ENCODE measurements at places on chromosomes 2 and 18.

DNA sequence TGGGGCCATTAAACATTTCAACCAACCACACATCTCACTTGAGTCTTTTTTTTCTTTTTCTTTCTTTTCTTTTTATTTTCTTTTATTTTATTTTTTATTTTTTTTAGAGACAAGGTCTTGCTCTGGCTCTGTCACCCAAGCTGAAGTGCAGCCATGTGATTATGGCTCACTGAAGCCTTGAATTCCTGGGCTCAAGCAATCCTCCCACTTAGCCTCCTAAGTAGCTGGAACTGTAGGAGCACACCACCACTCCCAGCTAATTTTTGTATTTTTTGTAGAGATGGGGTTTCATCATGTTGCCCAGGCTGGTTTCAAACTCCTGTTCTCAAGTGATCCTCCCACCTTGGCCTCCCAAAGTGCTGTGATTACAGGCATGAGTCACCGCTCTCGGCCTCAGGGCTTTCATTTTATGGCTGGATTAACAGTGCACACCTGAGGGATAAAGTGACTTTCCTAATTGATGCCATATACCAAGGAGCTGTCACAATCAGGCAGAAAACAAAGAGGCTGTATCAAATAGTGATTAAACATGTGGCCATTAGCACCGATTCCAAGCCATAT is 21.5 kb downstream of the KIAA2012 start:
- no peak for DNase-seq

DNA sequence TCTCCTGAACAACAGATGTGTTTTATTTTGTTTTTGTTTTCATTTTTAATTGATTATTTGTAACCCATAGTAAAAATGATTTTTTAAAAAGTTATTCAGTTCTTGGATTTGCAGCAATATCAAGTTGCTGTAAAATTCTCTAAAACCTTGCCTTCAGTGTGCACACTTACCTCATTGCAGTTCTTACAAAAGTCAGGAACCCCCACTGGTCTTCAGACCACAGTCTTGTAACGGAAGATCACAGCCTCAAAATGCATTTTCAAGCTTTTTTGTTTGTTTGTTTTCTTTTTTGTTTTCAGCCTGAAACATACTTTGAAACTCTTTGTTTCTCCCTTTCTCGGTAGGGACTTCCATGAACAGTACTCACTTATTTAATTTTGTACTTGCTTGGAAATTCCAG is 1012.8 kb upstream of the GYPC start:
- no peak for DNase-seq

DNA sequence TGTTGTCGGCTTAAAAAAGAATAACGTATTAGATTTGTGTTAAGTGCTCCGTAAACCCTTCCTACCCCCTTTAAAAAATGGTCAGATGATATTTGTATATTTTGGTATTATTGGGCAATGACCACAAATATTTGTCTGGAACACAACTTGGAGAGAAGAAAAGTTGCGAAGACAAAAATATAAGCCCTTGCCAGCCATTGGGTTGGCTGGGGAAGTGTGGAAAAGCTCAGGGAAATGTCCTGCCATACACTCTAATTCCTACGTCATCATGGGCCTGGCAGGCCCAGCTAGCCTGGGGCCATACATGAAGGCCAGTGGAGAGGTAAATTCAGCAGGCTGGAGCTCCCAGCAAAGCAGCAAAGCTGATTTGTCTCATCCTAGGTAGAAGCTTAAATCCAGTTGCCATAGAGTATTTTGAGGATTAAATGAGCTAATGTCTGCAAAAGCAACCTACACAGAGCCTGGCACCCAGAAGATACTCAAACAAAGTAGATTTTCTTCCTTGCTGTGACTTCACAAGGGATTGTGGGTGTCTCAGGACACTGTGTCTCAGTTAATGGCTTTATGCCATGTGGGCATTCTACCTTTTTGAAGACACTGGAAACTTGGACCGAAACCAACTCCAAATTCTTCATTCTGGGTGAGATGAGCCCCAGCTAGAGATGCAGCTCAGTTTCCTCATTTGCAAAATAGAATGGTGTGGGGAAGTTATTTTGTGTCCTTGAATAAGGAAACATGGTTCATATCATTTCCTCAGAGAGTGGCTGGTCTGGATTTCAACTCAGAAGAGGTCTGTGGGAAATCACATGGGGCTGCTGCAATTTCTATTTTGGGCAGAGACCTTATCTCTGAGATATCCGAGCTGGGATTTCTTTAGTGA is 87.9 kb upstream of the MAP4K3 start:
- no peak for DNase-seq

GRCh38 chr2:51673628-51674027 is 641.7 kb upstream of the NRXN1 start:
- no peak for DNase-seq

DNA sequence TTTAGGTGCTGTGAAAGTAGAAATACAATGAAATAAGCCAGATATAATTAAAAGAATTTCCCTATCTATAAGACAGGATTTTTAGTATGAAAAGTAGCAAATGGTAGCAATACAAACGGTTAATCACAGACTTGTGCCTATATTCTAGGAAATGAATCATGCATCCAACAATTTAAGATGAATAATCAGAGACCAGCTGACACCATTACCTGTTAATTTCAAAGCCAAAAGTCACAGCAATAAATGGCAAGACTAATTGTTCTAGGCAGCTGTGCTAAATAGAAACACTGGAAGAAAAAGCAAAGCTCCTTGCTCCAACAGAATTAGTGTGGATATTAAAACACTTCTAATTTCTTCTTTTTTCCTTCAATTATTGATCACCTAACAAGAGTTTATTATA is 35.1 kb upstream of the MPP4 start:
- no peak for DNase-seq

DNA sequence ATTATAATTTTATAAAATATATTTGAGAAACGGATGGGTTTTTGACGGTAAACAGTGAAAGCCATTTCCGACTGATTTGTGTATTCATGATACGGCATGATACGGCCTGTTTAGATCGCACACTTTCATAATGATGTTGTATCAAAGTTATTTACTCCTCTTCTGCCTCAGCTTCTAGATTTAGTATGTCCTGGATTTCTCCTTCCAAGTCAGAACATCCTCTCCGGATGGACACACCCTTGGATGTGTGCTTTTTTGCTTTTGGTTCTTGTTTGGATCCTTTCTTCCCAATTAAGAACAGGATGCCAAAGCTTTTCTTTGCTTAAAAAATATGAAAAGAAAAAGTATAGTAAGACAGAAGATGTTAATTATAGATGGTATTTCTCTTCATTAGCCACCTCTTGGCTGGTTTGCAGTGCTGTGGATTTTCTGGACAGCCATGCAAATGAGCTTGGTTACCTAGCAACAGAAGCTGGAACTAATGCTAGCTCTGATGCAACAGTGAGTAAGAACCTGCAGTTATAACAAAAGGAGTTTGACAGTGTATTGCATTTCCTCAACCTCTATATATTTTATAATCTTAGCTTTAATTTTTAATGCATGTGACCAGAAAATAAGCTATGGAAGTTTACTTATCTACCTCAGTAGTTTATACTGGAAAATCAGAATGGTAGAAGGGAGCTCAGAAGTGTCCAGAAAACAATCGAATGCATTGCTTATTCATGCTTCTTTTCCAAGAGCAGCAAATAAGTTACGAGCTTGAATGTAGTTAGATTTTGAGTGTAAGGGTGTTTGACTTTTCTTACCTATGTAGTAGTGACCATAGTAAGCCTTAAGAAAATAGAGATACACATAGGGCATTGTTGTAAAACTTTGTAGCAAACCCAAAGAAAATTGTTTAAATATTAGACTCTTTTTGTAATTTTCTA is 27.9 kb downstream of the RMND5A start:
- no peak for DNase-seq

DNA sequence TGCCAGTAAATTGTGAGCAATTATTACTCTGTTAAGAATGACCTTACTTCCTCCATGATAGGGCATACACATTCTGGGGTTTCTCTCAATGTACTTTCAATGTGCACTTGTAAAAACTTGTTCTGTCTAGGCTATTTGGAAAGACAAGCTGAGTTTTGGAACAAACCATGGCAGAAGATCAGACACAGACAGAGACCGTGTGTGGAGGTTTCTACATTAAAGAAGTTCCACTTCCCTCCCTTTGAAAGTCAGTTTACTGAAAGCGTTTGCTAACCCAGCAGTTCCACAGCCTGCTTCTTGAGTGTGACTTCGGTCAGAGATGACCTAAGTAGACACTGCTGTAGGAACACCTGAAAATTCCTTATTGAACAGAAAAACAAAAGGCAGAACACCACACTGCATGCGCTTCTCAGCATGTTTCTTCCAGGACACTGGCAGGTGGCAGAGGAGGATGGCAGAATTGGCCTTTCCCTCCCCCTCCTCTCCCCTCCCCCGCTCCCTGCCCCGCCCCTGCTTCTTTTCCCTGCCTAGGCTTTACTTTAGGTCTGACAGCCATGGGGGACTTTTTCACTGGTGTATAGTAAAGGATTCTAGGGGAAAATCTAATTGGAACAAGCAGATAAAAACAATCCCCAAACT is 109.8 kb downstream of the NOL10 start:
- DNase-seq: no peak

GRCh38 chr18:23032030-23032582 is 99.0 kb downstream of the RBBP8 start:
- no peak for DNase-seq

DNA sequence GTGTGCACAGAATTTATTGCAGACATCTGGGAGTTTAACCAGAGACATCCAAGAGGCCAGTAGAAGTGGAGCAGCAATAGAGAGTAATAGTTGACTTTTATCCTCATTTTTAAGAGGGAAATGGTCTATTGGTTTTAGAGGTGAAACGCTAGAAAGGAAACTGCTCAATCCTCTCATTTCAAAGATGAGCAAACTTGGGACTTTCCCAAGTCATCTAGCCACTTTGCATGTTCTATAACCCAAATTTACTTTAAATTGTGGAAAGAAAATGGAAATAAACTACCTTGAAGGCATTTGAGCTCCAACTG is 601.7 kb downstream of the ARHGAP15 start:
- no peak for DNase-seq

DNA sequence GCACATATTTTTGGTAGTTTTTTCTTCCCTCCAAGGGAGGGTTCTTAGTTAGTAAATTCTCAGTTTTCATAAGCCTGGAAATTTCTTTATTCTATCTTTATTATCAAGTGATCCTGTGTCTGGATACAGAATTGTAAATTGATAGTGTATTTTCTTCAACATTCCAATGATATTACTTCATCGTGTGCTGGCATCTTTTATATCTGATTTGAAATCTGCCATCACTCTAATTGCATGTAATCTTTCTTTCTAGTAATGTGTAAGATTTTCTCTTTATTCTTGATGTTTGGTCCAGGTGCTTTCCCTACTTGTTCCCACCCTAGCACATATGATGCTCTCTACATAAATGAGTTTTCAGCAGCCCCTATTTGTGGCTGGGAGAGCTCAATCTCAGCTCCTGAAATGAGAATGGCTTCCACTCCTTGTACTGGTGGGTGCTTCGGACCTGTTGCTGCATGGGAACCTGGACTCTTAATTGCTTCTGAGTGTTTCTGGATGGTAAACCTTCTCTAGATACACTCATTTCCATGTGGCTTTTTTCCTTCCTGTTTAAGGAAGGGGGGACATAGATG is 102.7 kb downstream of the SMIM21 start:
- no peak for DNase-seq

- DNase-seq: no peak
Measured at GRCh38 chr2:180931841-180932240, 48.6 kb upstream of the UBE2E3 start.

DNA sequence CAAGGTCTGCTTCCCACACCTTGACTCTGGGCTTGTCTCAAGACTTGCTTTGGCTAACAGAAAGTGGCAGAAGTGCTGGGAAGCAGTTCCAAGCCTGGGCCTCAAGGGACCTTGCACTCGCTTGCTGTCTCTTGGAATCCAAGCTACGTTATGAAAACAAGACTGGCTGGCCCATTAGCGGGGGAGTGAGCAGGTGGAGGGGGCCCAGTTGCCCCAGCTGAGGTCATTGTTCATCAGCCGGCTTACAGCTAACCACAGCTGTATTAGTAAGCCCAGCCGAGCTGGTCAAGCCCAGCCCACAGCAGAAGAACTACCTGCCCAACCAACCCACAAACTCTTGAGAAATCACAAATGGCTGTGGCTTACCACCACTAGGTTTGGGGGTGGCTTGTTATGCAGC is 63.1 kb downstream of the MARCO start:
- DNase-seq: no peak

GRCh38 chr18:36889321-36889720 is 60.4 kb downstream of the KIAA1328 start:
- DNase-seq: no peak

- DNase-seq: no peak
Measured at GRCh38 chr2:85963068-85963467, 74.3 kb upstream of the ST3GAL5 start.

DNA sequence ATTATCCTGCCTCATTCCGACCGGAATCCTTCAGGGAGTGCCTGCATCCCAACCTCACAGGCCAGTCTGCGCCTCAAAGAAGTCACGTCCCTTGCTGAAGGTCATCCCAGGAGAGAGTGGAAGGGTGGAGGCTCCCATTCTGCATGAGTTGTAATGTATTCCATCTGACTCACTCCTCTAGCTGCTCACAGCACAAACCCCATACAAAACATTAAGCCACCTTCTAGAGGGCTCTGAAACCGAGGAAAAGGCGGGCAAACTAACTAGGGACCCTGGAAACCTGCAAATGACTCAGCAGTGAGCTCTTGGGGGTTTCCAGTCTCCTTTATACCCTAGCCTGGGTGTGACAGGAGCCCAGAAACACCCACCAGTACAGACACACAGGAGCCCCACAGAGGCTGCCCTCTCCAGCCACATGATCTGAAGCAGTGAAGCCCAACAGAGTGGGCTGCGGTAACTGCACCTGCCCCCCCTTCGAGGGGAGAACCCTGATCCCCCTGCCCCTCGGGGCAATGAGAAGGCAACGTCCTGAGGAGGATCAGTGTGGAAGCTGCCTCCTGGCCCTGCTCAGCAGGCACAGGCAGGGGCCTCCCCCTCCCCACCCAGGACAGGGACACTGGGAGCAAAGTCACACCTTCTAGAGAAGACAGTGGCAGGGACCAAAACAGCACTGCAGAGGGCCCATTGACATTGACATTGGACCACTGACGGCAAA is 69.3 kb upstream of the SNTG2 start:
- no peak for DNase-seq

- DNase-seq: no peak
Measured at GRCh38 chr2:176105078-176105729, 1.9 kb upstream of the HOXD11 start.

GRCh38 chr2:180495606-180496005 is 484.8 kb upstream of the UBE2E3 start:
- DNase-seq: no peak
